Suppressor macrophage treated with lipopolysaccharide for 4 hours (primary cell): ENCODE measurements at places on chromosomes 11 and 22.

GRCh38 chr11:69870766-69871165, 51.5 kb upstream of the FGF3 start:
- DNase-seq: no peak

GRCh38 chr11:106087815-106088435, 10.5 kb downstream of the AASDHPPT start:
- peak; percentile 58 for DNase-seq

DNA sequence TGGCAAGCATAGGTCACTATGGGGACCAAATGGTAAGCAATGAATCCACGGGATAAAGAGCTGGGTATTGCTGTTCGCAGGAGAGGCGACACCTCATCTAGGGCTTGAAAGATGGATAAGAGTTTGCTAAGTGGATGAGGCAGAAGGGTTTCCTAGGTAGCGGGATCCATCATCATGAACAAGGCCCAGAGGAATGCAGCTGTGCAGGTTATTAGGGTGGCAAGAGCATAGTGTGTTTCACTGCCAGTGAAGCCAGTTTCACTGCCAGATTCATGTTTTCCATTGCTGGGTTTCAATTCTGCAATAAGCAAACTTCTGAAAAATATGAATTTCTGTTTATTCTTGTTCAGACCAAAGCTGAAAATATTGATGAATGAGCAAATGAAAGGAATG, 27.2 kb downstream of the WEE1 start:
- no peak for DNase-seq

GRCh38 chr11:44949160-44950030, 1.3 kb downstream of the TP53I11 start:
- peak; percentile 33 for DNase-seq

GRCh38 chr11:117316197-117316961, at the start of gene BACE1:
TSS of gene BACE1 (minus strand) at chr11:117316256. CDS start at chr11:117315795, 461 bp downstream.
- DNase-seq: peak; percentile 73

DNA sequence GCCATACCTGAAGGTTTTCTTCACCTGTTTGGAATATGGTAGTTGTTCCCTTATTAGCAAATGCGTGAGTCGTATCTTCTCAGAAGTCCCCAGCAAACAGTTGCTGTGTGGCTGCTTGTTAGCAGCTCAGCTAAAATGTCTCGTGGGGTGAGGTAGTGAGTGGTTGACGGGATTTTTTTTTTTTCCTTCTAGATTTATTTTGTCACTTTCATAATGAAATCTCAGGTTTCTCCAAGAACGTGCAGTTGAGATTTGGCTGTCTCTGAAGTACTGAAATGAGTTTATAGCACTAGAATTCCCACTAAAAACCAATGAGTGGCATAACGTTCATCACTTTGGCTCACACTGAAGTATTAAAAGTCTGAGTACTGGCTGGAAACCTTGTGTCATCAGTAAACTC, 16.8 kb downstream of the RCN1 start:
- DNase-seq: no peak

DNA sequence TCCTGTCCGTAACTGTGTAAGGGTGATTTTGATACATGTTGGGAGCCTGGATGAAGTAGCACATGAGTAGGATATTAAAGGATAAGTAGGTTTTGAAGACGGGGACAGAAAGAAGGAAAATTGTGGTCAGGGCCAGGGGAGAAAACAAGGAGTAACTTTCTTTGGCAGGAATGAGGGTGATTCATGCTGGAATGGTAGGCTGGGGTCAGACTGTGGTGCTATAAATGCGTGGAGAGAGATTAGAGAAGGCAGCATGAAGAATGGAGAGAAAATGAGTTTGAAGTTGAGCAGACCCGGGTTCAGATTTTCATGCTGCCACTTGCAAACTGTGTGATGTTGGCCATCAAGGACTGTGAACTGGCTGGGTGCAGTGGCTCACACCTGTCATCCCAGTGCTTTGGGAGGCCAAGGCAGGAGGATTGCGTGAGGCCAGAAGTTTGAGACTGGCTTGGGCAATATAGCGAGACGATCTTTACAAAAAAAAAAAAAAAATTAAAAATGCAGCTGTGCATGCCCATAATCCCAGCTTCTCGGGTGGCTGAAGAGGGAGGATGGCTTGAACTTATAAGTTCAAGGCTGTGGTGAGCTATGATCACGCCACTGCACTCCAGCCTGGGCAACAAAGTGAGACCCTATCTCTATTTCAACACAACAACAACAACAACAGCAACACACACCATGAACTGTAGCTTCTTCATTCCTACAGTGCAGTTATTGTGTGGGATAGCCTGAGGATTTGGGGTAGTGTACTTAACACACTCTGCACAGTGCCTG, 22.3 kb downstream of the ZBTB16 start:
- no peak for DNase-seq

- peak; percentile 29 for DNase-seq
These were observed 7.9 kb downstream of the GRAP2 start for GRCh38 chr22:39908737-39909136.

- DNase-seq: no peak
These were observed 412.7 kb downstream of the SOX6 start for GRCh38 chr11:15943418-15944197.

DNA sequence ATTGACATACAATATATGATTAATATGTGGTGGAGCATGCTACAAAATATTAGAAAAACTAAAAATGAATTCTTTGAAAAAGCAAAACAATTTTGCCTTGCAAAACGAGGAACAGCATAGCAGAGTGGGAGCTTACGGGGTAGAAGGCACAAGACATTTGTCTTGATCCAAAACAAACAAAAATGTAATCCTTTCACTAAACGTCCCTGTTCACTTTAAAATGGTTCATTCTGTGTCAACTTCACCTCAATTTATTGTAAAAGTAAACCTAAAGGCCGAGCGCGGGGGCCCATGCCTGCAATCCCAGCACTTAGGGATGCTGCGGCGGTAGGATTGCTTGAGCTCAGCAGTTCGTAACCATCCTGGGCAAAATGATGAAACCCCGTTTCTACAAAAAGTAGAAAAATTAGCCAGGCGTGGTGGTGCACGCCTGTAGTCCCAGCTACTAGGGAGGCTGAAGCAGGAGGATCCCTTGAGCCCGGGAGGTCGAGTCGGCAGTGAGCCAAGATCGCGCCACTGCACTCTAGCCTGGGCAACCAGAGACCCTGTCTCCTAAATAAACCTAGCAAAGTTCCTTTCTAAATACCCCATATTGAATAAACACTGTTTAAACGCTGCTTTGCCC, 2.0 kb downstream of the PRDM10 start:
- no peak for DNase-seq

DNA sequence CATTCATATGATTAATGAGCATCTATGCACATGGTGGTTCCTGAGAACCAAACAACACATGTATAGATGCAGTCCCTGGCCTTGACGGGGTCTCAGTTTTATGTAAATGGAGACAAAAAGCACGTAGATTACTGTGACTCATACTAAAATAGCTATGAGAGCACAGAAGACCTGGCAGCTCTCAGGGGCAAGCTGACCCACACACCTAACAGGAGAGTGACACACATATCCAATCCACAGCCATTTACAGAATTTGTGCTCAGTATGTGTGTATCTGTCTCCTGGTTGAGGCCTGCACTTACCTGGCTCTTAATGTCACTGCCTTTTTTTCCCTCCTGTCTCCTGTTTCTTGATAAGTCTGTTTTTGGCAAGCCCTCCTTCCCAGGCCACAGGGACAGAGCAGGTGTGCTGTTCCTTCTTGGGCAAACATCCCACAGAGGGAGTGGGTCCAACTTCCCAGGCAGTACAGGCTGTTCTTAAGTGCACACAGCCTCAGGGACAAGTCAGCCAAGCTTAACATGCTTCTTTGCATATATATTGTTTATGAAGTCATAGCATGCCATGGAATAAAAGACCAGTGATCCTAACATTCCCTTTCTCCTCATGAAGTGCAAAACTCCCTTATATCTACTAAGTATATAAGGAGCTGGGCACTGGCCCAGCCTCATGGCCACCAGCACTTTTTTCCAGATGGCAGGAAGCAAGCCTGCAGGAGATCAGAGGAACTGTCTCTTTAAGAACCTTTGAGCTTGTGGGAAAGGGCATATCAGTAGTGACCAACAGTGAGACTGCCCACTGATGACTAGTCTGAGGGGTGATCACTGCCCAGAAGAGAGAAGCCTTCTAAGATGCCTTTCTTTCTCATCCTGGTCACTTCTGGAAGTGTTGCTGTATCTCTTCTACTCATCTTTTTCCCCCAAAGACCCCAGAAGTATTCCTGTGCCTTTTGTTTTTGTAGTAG, 124.7 kb upstream of the CCDC90B start:
- DNase-seq: no peak

DNA sequence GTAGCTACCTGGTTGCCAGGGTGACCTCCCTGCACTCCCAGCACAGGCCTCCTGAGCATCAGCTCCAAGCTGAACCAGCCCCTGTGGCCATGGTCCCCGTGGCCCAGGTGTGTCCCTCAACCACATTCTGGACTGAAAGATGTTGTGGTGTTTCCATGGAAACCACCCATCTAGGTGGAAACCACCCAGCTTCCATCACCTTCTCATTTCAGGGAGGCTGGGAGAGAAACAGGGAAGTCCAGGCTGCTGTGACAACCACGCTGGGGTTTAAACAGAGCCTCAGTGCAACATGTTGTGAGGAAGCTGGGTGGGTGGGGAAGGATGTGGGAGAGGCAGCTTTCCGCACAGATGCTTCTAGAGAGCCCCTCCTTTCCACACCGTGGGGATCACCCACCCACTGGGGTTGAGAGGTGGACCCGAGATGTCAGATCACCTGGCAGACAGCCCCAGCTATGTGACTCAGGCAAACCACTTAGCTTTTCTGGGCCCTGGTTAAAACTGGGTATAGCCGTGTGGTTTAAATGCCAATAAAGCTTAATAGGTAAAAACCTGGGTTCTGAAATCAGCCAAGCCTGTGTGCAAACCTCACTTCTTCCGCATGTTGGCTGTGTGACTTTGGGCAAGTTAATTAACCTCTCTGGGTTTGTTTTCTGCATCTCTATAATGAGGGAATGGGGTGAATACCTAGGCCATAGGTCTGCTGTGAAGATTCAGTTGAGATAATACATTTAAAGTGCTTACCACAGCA, 46.4 kb downstream of the CD82 start:
- DNase-seq: no peak

GRCh38 chr11:1104411-1105182, 29.9 kb downstream of the MUC2 start:
- no peak for DNase-seq

DNA sequence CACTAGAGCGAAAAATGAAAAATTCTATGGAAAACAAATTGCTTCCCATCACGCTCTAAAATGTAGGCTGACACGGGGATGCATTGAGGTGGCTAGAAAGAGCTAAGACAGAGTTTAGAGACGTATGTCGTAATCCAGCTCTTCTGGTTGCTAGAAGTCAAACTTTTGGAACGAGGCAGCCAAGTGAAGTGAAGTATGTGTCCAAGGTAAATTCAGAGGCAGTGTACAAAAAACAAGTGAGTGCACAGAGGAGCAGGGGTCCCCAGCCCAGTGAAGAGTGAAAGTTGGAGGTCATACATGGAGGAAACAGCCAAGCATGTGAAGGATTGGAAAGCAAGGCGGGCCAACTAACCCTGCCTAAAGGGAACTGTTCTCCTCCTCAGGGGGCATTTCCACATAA, 528.5 kb downstream of the NTM start:
- DNase-seq: no peak

DNA sequence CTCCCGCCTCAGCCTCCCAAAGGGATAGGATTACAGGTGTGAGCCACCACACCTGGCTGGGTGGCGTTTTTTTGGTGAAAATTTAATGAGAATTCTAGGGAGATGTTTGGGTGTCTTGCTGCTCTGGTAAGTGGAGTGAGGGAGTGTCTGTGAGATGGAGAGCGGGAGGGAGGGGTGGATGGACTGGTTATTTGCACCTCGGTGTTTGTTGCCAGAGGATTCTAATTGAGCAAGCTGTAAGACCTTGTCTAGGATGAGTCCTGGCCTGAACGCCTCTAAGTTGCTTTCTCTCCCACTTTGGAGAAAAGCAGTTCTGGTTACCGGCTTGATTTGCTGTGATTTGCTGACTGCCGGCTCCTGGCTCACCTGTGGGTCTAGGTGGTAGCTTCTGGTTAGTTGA, 22.0 kb upstream of the GRAMD4 start:
- DNase-seq: no peak

DNA sequence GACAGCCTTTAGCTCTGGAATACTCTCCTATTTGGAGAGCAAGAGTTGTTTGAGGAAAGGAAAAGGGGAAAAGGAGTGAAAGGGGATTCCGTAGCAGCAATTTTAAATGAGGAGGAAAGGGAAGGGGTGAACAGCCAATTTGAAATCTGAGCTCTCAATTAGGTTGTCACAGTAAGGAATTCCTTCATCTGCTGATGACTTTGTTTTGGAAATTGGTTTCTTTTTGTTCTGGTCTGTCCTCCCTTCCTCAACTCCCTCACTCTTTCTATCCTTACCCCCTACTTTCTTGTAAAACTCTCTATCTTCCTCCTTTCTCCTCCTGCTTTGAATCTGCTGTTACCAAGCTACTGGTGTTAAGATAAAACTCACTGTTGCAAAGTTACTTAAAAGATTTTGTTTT, 1155.6 kb downstream of the DLG2 start:
- no peak for DNase-seq

DNA sequence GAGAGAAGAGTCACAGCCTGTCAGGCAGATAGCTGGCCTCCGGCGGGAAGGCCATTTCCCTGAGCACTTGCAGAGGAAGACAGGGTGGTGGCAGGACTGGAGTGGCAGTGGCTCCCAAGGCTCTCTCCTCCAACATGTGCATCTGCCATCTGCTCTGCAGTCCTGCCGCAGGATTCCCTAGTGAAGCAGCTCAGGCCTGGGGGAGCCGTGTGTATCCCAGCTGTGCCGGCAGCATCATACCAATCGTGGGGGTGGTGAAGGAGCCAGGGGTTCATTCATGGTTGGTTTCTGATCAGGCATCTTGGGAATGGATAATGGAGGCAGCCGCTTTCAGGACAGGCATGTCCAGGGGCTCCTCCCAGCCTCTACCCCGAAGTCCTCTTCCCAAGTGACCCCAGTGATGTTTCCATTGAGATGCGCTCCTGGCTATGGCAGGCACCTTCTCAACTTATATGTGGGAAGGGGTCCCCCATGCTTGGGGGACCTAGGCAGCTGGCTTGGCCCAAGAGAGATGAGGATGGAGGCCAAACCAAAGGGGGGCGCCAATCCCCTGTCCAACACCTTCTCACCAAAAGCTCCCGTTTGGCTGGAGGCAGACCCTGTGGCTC, 6.1 kb downstream of the TAGLN start:
- no peak for DNase-seq

DNA sequence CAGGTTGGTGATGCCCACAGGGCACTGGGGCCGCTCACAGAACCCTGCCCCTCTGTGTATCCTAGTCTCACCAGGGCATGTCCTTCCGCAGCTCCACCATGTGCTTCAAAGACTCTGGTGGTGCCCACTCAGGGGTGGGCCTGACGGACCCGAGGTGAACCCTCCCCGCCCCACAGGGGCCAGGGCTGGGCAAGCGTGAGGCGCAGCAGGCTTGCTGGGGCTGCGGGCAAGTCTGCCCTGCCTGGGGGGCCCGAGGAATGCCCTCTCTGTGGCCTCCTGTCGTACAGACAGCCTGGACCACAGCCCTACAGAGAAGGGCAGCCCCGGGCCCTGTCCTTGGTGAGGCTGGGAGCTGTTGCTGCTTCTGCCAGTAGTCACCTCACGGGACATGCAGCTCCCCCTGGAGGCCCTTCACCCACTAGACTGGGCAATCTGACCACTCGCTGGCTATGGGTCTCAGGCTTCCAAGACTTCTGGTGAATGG, 40.2 kb downstream of the TBX1 start:
- peak; percentile 9 for DNase-seq
